SK-N-DZ (cell line): ENCODE measurements at places on chromosomes 11 and 22.

DNA sequence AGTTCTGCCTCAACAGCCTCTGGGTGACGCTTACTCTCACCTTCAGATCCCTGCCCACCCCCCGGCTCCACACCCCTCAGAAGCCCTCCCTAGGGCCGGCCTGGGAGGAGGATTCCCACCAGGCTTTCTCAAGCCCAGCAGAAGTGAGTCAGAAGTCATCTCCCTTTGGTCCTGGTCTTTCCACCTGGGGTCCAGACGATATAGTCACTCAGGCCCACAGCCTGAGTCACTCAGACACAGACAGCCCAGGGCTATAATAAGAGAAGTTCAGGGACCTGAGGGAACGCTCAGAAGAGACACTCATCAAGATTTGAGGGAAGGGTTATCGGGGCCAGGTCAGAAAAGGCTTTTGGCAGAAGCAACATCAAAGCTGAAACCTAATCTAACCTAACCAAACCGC is 127.1 kb downstream of the SPATA19 start:
- no peak for DNase-seq

GRCh38 chr11:115803073-115803740 is 299.0 kb upstream of the CADM1 start:
- DNase-seq: no peak

DNA sequence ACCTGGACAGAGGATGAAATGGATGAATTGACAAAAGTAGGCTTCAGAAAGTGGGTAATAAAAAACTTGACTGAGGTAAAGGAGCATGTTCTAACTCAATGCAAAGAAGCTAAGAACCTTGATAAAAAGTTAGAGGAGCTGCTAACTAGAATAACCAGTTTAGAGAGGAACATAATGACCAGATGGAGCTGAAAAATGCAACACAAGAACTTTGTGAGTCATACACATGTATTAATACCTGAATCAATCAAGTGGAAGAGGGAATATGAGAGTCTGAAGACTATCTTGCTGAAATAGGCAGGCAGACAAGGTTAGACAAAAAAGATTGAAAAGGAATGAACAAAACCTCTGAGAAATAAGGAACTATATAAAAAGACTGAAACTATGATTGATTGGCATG is 47.9 kb upstream of the SLC22A9 start:
- DNase-seq: no peak

DNA sequence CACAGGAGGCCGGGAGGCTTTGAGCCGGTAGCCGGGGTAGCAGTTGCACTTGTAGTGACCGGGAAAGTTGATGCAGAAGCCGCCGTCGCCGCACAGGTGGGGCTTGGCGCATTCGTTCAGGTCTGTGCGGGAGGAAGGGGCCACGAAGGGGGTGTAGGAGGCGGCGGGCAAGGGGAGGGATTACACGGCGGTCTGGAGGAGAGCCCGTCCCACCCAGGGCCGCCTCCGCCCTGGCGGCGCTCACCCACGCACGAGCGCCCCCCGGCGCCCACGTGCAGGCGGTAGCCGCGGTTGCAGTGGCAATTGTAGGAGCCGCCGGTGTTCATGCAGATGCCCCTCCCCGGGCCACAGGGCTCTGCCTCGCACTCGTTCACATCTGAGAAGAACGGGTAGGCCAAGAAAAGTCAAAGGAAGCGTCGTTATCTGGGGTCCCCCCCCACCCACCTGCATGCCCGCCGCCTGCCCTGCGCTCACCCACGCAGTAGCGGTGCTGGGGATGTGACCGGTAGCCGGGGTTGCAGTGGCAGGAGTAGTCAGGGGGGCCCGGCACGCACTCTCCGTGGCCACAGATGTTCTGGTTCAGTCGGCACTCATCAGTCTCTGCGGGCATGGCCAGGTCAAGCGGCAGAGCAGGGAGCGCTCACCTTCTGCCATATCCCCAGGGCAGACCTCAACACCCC is 10.6 kb downstream of the LTBP3 start:
- no peak for DNase-seq

- DNase-seq: peak; percentile 78
These were observed at the start of gene LUZP2 for GRCh38 chr11:24496736-24497725. LUZP2 (plus strand) TSS chr11:24497053.

DNA sequence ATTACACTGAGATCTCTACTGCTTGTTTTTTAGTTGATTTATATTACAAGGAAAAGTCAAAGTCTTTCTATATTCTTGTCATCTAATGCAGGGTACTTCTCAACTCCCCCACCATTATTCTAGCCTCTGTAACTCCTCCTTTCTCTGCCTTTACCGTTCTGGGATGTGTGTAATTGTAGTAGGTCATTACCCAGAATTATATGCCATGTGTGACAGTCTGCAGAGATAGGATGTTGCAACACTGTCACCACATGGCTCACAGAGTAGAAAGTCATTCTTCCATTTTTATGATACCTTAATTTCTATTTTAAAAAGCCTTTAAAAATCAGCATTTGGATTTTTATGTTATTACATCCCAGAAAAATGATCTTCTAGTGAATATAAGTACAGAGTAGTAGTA is 32.7 kb downstream of the ZNF143 start:
- DNase-seq: no peak

DNA sequence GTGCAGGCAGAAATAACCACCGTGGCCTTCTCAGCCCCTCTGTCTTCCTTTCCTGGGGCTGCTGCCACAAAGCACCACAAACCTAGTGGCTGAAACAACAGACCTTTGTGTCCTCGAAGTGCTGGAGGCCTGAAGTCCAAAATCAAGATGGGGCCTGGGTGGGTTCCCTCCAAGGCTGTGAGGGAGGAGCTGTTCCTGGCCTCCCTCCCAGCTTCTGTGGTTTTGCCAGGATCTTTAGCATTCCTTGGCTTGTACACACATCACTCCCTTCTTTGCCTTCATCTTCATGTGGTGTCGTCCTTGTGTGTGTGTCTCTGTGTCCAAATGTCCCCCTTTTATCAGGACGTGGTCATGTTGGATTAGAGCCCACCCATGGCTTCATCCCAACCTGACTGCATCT is 29.0 kb upstream of the PARVG start:
- no peak for DNase-seq

DNA sequence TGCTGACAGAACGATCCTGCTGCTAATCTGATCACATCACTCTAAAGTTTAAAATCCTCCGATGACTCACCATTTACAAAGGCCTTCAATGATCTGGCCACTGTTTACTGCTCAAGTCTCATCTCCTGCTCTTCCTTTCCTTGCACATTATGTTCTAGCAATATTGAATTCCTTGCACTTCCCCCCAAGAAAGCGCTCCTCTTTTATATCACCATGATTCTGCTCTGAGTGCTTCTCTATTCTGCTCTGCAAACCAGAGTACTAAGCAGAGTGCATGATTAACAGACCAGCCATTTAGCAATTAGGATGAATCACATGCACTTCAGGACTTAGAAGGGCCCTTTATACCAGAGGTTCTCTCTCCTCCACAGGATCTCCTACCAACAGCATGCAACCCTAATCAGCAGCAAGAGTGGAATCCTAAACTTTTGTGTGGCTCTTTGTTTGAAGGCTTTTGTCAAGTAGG is 1122.8 kb upstream of the CCDC90B start:
- DNase-seq: peak; percentile 52

GRCh38 chr22:45090497-45090910 is 73.2 kb upstream of the NUP50 start:
- no peak for DNase-seq

GRCh38 chr11:8233691-8234424 is 29.8 kb downstream of the LMO1 start:
- peak; percentile 83 for DNase-seq
